ENCODE measurements at places on chromosomes 11 and 22. TPM values are rescaled to one million over a fixed set of nuclear protein-coding genes. Genes with fewer than 3 reads are reported as not detected.

Gene PRODH
- not detected for polyA plus RNA-seq

Gene RAB39A
- polyA plus RNA-seq = 0.05 TPM

Gene C11orf97
- polyA plus RNA-seq = not detected

Gene SYT13
- polyA plus RNA-seq = 0.03 TPM

Gene C11orf91
- polyA plus RNA-seq = not detected

Gene NEFH
- polyA plus RNA-seq = 10.1 TPM

Gene APOL4
- 7.2 TPM for polyA plus RNA-seq

Gene GLYAT
- 0.47 TPM for polyA plus RNA-seq

Gene ZNRF3
- 4.2 TPM for polyA plus RNA-seq

Gene OR8H2
- polyA plus RNA-seq = not detected

DNA sequence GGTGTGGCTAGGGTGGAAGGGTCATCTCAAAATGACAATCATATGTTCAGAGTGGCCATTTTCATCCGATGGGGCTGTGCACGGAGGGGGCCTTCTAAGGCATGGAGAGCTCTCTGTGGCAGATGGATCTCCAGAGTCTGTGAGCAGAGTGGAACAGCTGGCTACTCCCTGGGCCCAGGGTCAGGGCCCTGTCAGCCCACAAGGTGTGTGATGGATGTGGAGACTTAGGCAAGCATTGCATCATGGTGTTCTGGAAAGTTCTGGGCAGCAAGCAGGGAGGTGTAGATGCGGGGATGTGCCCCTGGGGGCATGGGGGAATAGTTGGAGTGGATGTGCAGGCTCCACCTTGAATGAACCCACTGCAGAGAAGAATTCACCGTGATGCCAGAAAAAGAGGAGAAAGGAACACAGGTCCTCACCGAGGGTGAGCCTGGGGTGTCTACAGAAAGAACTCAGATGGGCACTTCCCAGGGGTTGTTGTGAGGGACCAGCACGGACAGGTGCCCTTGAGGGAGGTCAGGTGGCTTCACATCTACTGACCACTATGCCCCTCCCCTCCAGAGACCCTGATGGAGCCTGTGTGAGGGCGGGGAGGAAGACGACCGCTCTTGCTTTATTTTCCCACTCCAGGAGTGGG is 51.1 kb downstream of the CHRDL2 start:
- DNase-seq = no peak

- DNase-seq = peak; percentile 42
Measured at GRCh38 chr11:14418801-14419417, 59.9 kb upstream of the RRAS2 start.

DNA sequence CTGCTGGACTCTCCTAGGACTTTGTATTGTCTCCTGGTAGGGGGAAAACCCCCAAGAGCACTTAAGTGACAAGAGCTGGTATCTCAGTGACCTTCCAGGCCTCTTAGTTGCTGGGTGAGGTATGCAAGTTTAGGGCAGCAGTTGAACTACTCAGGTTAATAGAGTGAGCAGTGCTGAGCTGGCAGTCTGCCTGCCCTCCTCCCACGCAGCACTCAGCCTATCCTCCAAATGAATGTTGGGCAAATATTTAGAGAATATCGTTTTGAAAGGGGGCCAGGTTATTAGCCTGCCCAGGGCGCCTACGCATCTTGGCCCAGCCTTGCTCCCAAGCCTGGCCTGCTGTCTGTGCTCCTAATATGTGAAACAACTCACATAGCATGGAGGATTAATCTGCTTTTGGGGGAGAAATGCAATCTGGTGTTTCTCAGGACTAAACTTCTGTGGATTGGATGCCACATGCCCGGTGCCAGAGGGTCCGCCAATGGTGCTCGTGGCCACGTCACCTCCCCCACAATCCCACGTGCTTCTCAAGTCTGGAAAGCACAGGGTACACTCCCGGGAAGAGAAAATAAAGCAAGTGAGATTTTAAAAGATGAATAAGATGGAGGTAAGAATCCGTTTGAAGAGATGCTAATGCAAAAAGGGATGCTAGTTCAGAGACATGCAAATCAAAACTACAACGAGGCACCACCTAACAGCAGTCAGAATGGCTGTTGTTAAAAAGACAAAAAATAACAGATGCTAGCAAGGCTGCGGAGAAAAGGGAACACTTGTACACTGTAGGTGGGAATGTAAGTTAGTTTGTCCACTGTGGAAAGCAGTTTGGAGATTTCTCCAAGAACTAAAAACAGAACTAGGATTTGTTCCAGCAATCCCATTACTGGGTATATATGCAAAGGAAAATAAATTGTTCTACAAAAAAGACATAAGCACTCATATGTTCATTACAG is 67.7 kb downstream of the SPON1 start:
- peak; percentile 9 for DNase-seq

DNA sequence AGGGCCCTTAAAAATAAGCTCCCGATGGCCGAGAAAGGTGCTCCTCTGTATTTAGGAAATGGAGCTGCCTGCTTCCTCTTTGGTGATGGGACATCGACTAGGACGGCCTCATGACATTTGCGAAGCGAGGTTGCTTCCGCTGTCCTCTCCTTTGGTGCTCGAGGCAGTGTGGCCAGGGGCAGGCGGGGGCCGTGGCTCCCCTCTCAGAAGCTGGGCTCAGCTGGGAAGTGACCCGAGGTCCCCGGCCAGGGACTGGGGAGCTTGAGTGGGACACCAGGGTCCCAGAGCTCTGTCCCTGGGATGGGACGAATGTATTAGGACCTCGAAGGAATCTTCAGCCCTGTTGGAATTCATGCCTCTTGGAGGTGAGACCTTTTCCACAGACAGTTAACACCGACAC is 151.1 kb downstream of the CTTN start:
- DNase-seq = no peak

GRCh38 chr11:122181893-122182292 is 65.9 kb upstream of the BLID start:
- DNase-seq = no peak

DNA sequence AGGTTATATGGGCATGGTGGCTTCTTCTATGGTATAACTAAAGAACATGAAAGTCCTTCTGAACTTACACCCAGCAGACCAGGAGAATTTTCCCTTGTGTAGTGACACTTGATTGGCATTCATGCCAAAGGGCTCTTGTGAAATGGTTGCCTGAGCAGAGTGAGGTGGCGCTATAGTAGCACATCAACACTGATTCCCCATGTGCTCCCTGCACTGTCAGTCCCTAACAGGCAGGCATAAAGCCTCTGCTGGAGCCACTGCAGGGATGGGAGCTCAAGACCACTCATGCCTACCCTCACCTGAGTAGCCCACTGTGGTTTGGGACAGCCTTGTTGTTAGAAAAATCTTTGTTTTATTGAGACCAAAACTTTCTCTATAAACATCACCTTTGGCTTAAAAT is 92.6 kb upstream of the LIN7C start:
- no peak for DNase-seq

DNA sequence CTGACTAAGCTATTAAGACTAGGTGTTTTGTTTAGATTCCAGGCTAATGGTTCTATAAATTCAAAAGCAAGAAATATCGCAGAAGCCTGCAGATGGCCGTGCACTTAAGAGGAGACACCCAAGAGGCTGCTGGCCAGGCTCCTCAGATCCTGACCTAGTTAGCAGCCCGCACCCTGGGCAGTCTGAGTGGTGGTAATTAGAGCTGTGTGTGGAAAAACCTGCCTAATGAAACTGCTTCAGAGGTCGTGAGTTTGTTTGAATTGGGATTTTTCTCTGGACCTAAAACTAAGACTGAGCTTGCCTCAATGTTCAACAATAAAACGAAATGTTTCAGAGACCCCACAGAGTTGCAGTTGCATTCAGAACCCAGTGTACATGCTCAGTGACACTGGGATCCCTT is 627.7 kb downstream of the OPCML start:
- DNase-seq = no peak

- no peak for DNase-seq
Measured at GRCh38 chr11:43788421-43788820, 92.2 kb upstream of the ALKBH3 start.

GRCh38 chr11:11311169-11311568 is 41.9 kb downstream of the CSNK2A3 start:
- no peak for DNase-seq

GRCh38 chr11:12683874-12684273 is 9.7 kb downstream of the TEAD1 start:
- DNase-seq = no peak

DNA sequence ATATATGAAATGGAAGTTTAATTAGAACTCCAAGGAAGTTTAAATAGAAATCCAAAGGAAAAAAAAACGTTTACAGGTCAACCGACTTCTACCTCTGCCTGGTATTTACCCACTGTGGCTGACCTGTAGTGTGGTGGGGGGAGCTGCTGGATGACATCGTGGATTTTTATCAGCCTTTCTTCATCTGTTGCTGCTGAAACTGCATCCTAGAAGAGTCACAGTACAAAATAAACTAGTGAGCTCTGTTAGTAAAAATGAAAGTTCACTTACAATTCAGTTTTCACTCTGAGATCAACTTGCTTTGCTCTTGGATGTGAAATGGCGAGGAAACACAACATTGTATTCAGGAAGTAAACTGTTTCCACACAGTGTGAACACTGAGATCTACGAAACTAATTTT is 43.2 kb upstream of the TP53AIP1 start:
- no peak for DNase-seq

DNA sequence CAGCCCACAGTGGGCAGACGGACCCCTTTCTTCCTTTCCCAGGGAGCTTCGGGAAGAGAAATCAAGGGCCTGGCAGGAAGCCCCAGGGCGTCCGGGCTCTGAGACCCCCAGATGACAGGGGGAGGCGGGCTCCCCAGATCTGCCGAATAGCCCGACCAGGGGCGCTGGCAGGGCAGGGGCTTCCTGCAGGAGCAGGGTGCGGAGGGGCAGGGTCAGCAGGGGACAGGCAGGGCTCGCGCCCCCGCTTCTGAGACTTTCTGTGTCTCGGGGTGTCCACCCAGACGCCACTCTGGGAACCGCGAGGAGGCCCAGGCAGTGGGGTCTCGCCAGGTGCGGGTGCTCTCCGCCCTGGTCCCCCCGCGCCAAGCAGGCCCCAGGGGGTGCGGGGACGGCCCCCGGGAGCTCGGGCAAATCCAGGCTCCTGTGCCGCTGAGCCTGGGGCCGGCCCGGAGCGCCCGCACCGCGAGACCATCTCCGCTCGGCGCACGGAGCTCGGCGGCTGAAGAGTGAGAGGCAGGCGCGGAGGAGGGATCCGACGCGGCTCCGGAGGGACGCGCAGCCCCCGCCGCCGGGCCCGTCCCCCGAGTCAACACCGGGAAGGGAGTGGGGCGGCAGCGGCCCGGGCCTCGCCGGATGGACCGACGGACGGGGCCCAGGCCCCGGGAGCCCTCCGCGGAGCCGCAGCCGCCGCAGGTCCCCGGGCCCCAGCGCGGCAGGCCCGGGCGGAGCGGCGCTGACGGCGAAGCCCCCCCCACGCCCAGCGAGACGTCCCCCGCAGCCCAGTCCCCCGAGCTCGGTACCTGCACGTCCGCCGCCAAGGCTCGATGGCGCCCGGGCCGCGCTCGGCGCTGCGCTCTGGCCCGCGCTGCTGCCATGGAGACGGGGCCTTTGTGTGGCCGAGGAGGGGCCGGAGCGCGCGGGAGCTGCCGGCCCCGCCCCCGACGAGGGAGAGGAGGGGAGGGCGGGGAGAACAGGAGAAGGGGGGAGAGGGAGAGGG is at the start of gene PLXNB2:
TSS of gene PLXNB2 (minus strand) at position 894 of the 997 bp plus-strand sequence. CDS start 17,062 bp downstream, outside the sequence.
- DNase-seq = peak; percentile 87

DNA sequence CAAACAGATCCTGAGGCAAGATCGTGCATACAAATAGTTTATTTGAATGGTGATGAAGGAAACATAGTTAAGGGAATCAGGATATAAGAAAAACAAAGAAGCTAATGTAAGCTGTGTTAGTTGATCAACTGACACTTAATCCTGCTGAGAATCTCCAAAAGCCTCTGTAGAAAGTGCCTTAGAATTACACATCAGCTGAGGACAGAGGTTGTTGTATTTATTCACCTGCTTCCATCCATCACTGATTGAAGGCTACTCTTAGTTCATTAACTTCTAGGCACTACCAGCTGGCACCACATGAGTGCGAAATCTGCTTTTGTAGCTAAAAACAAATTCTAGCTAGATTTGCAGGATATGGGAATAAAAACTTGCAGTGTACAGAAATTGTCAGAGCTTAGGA is 1082.0 kb upstream of the CNTN5 start:
- DNase-seq = no peak

DNA sequence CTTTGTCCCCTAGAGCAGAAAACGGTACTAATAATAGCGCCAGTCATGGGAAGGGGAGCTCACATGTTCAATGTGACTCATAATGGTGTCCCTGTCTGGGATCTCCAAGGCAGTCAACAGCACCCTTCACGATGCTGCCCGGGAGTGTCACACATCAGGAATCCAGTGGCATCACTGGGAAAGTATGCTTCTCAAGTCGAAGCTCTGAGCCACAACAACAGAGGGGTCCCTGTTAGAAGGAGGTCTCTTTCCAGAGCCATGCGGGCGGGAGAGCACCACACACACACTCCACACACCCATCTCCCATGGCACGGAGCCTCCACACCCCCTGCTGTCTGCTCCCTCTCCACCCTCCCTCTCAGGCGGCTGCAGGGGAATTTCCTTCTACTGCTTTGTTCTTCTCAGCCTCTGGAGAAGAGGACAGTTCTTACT is 119.7 kb downstream of the ETS1 start:
- DNase-seq = no peak

DNA sequence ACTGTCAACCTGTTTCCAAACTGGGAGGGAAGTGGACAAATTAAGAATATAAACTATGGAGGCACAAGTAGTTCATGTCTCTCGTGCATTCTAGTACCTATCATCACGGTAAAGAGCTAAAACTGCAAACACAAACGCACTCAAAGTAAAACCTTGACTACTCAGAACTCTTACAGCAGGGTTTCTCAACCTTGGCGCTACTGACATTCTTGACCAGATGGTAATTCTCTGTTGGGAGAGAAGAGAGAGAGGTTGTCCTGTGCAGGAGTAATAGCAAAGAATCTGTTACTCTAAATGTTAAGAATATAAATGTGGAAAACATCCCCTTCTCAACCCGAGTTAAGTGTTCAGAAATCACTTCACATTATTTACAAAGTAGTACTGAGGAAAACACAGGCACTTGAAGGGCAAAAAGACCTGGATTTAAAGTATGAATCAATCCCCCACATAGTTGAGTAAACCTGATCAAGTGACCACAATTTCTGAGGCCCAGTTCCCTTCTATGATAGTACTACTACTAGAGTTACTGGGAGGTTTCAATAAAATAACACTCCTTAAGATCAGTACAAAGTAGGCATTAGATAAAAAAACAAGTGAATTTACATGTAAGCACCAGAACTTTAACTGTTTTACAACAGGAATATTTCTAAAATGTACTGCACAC is 73.1 kb upstream of the ARHGAP32 start:
- no peak for DNase-seq

DNA sequence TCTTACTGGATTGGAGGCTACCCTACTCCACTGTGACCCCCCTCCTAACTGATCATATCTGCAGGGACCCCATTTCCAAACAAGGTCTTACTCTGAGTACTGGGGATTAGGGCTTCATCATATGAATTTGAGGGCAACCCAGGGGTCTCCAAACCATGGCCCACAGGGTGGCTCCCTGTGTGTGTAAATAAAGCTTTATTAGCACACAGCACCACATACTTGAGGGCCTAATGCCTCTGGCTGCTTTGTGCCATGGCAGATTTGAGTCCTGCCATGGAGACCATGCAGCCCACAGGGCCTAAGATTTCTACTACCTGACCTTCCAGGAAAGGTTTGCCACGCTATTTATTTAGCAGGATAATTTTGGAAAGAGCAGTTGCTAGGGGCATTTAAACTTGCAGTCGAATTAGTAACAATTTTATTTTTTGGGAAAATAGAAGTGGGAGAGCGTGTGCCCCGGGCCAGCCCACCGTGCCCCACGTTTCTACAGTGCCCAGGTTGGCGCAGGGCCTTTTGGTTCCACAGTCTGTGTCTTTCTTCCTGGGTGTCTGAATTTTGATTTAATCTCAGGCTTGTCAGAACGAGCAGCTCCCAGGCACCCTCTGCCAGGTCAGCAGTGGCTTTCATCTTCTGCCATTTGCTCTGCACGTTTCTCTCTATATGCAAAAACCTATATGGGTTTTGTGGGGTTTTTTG is 92.3 kb downstream of the KCNQ1 start:
- no peak for DNase-seq

Data from K562 (cell line).